ENCODE measurements at places on chromosomes 12 and 14.

GRCh38 chr14:47961634-47962033 is 286.2 kb upstream of the MDGA2 start:
- no peak for DNase-seq

- DNase-seq, result no peak
Observed at GRCh38 chr12:106181401-106182114, 42.8 kb upstream of the NUAK1 start.

DNA sequence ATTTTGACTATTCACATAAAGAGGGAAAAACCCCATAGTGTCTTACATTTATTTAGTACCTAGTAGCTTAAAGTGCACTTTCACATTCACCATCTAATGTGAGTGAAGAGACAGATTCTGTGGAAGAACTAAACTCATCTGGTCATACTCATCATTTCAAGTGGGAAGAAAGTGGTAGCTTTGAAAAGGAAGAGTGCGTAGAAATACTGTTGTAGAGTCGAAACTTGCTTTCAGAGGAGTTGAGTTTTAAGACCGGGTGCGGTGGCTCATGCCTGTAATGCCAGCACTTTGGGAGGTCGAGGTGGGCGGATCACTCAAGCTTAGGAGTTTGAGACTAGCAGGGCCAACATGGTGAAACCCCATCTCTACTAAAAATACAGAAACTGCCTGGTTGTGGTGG is 222.2 kb downstream of the ERC1 start:
- no peak for DNase-seq

DNA sequence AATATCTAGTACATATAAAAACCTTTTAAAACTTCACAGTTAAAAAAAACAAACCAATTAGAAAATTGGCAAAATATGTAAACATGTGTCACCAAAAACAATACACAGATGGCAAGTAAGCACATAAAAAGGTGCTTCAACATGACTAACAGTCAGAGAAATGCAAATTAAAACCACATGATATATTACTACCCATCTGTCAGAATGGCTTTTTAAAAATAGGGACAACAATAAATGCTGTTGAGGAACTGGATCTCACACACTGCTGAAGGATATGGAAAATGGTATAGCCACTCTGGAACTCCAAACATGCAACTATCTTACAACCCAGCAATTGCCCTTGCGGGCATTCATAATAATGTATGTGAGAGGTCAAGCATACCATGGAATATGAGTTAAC is 1153.6 kb downstream of the FLRT2 start:
- no peak for DNase-seq

DNA sequence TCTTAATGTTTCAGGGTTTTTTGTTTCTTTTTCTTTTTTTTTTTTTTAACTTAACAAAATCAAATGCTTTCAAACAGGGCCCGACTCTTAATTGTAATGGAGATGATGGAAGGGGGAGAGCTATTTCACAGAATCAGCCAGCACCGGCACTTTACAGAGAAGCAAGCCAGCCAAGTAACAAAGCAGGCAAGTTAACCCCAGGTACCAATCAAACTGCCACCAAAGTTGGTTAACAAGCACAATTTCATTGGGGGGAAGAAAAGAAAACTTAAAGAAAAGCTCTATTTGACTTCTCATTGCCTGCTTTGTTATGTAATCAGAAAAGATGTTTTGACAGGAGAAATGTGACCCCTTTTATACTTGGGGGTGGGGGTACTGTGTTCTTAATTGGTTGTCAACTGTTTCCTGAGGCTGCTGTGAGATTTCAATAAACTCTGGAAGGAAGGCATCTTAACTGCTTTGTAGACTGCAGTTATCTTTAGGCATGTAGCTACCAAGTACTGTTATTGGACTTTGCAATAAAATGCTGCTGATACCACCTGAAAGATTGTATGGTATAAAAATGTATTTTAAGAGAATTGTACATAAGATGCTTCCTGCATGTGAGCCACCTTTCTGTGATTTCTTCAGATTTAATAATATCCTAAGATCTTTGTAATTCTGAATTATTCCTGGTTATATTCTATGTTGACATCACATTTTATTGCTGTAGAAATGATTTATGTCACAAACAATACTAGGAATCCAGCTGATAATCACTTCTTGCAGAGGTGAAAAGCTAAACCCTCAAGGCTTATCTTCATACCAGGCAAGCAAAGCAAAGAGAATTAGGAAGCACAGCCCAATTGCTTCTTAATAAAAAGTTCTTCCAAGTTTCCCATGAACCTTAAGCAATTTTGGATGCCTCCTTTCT is 26.9 kb downstream of the MAPKAPK5 start:
- no peak for DNase-seq

DNA sequence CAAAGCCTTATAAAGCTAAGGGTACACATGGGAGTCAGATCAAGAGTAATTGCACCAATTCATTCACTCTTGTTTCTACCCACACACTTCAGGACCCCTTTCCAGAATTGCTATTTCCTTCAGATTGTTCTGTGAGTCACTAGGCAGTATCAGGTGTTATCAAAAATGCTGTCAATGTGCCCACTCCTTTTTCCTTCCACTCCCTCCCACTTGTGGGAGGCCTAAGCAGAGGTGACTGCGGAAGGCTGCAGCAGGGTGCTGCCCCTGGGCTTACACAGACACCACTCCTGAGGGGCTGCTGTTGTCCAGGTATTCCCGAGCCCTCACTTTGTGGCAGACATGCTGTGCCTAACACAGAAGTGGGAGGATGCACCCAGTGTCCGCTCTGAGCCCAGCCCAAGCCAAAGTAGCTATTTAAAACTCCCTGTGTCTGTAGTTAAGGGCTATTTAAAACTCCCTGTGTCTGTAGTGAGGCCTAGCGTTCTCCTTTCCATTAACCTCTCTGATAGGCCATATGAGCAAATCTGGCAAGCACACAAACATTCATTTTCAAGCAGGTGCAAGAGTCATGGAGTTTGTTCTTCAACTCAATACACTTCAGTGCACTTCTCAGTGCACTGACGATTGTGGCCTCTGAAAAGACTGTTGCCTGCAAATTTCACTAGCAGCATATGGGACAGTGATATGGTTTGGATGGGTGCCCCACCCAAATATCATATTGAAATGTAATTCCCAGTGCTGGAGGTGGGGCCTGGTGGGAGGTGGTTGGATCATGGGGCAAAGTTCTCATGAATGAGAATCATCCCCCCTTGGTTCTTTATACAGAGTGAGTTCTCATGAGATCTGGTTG is 117.8 kb downstream of the PHLDA1 start:
- no peak for DNase-seq

GRCh38 chr12:47894652-47895051 is 10.1 kb downstream of the VDR start:
- no peak for DNase-seq

DNA sequence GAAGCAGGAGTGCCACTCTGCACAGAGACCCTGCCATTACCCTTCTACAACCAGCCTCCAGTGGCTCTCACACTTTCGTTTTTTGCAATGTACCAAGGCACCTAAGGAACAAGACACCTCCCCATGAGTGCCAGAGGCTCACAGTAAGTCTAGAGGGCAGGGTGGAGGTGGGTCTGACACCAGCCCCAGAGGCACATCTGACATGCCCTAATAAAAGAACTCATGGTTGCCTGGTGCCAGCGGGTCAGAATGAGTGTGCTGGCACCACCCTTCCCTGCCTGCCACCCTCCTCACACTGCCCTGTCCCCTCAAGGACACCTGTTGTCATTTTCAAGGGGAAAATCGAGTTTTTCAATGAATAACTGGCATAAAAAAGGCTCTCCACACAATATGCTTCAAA is 161.2 kb downstream of the FOXN3 start:
- no peak for DNase-seq

DNA sequence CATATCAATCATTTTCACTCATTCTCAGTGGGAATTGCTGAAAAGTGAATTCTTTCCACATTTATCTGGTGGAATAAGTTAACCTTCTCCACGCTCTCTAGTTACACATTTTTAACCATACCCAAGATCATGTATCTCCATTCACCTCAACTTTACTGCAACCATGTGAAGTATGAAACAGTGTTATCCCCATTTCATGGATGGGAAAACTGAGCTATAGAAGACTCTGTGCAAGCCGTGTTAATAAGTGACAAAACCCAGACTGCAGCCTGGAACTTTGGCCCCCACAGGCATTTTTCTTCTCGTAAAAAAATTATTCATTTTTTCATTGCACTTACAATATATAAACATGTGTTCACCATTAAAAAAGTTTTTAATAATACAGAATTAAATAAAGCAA is 82.4 kb upstream of the CCND2 start:
- DNase-seq, result no peak

- no peak for DNase-seq
Observed at GRCh38 chr14:79009286-79009685, 839.1 kb downstream of the NRXN3 start.

GRCh38 chr14:67680941-67681340 is 6.5 kb upstream of the VTI1B start:
- DNase-seq, result no peak

DNA sequence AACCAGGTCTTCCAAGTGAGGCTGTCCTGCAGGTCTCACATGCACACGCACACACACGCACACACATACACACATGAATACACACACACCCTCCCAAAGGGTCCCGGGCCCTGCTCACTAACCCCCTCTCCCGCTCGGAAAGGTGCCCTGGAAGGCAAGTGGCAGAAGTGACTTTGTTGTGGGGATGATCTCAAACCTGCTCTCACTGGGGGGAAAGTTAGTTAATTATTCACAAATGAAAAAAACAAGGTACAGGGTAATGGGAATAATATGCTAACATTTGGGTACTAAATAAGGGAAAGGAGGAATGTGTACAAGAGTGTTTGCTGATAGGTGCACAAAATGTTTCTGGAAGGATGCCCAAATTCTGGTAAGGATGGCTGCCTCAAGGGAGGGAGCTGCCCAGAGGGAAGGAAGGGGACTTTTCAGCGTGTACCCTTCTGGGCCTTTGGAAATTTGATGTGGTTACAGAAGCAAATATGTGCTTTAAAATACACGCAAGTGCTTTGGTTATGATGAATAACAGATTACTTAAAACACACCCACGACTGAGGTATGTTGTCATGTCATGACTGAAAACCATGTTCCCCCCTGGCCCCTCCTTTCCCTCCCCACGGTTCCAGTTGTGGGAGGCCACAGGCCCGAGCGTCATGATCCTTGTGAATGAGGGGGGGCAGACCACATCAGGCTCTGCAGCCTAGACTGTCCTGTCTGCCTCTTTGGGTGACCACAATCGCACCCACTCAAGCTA is 43.3 kb upstream of the PLEKHG6 start:
- DNase-seq, result no peak

- no peak for DNase-seq
Observed at GRCh38 chr12:48336564-48336963, 14.2 kb downstream of the ZNF641 start.

DNA sequence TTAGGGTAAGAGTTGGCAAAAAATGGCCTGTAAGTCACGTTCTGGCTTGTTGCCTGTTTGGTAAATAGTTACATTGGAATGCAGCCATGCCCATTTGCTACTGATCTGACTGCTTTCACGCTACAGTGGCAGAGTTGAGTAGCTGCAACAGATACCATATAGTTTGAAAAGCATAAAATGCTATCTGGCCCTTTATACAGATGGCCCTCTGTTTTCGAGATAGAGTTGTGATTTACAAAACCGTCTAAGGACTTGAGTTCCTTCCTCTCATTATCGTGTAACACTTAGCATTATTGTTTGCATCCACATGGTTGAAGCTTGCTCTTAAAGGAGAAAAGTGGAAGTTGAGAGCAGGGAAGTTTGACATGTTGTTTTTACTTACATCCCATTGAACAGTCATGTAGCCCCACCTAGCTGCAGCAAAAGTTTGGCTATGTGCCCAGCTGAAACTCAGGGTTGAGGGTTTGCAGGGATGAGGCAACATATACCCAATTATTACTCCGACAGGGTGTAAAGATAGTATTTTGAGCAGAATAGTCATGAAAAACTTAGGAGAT is 11.3 kb upstream of the SCFD1 start:
- no peak for DNase-seq

- DNase-seq, result no peak
Observed at GRCh38 chr12:80556566-80556965, 112.5 kb downstream of the PTPRQ start.

GRCh38 chr14:91753501-91754128 is 21.7 kb upstream of the CATSPERB start:
- no peak for DNase-seq

DNA sequence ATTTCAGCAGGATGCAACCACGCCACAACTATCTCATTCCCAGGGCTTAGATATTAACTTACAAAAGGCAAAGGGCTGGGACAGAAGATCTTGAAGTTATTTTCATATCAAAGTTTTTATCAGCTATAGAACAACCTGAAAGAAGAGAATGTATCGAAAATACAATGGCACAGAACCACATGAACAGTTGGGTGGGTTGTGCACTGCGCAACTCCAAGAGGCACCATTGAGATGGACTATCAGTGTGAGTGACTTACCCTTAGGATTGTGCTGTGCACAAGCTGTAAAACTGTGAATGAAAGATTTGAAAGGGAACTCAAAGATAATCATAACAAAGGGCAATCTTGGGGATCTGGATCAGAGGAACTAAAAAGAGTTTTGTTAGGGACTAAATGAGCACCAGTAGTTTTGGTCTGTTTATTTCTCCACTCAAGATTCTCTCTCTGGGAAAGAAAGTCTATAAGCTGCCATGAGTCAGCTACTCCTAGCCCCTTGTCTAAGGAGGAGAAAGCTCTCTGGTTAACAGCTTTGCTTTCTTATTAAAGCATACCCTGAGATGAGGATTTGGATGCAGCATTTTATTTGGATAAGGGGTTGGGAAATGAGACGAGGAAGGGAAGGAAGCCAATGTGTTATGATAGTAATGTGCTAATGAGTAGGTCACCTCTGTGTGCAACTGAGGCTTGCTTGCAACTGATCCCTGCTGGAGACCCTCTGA is 62.2 kb downstream of the TBX5 start:
- DNase-seq, result no peak

GRCh38 chr12:117225179-117225578 is 34.9 kb upstream of the FBXO21 start:
- DNase-seq, result no peak

DNA sequence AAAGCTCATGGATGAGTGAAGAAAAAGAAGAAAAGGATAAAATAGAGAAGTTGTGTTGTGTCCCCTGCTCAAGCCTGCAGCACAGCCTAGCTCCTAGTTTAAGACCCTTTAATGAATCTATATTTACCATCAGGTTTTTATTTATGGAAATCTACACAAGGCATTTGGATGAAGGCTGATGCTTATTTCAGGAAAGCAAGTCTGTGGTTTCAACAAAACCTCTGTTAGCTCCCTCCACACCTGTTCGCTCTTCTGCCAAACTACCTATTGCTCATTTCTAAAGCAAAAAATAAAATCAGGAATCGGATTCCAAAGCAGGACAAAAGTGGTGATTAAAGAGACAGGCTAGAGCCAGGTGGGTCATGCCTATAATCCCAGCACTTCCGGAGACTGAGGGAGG is 18.9 kb upstream of the MAP3K9 start:
- no peak for DNase-seq

GRCh38 chr12:124030510-124030909 is 57.5 kb downstream of the ZNF664 start:
- DNase-seq, result no peak

GRCh38 chr12:66688846-66689439 is 10.1 kb upstream of the GRIP1 start:
- DNase-seq, result peak; percentile 51

DNA sequence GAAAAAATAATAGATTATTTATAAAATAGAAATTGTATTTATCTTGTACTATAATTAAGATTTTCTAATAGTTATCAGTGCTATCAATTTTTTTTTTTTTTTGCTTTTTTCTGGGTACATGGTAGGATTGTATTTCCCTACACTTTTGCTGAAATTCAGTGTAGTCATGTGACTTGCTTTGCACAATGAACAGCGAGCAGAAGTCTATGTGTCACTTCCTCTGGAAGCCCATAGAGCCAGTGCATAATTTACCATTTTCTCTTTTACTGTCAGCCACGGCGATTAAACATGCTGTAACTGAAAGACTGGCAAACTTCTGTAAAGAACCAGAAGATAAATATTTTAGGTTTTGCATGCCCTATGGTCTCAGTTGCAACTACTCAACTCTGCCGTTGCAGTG is 80.8 kb upstream of the PPP1R12A start:
- DNase-seq, result no peak
